ENCODE measurements at places on chromosomes 4 and X.

DNA sequence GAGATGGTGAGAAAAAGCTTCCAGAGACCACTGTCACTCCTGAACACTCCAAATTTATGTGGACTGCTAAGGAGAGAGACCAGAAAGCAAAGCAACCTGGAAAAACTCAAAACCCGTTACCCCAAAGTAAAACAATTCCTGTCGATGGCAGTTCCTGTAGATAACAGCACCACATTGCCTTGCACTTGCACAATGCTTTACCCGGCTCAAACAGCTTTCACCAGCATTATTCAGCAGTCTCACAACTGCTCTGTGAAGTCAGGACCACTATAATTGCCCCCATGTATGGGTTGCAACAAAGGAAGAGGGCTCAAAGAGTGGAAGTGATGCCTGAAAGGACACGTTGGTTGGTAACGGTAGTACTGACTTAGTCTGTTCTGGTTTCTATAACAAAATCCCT, 234.8 kb downstream of the BCOR start:
- no peak for DNase-seq

GRCh38 chrX:96389281-96390047, 295.2 kb upstream of the DIAPH2 start:
- no peak for DNase-seq

DNA sequence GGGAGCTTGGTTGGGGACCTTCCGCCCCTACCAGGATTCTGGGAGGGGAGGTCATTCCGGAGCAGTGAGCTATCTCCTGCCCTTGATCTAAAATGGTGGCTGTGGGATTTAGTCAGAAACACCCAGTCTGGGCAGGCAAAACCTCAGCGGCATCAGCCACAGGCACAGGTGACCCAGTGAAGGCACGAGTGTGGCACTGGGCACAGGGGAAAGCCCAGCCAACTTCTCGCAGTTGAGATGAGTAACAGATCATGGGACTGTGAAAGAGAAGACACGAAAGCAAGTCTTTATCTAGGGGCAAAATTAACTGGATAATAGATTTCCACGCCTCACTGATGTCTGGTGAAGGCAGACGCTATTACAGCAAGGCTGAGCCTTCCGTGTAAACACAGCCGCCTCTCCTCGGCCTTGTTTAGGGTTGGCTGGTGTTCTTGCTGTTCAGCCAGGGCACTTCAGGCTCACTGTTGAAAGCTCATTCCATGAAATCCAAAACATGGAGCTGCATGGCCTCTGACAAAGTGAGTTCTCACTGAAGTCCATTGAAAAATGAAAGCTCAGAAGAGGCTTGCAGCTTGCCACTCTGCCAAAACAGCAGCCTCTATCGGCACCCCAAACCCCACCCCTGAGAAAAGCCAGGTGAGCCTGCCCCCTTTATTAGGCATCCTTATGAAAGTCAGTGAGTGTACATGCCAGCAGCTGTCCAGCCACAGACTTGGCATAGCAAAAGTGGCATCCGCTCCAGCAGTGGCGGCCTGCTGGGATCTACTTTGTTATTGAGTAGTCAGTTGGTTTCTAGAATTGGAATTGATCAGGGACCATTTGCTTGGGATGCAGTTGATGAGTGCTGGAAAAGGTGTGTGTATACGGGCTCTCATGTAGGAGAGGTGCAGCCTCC, 102.3 kb upstream of the MTM1 start:
- no peak for DNase-seq

DNA sequence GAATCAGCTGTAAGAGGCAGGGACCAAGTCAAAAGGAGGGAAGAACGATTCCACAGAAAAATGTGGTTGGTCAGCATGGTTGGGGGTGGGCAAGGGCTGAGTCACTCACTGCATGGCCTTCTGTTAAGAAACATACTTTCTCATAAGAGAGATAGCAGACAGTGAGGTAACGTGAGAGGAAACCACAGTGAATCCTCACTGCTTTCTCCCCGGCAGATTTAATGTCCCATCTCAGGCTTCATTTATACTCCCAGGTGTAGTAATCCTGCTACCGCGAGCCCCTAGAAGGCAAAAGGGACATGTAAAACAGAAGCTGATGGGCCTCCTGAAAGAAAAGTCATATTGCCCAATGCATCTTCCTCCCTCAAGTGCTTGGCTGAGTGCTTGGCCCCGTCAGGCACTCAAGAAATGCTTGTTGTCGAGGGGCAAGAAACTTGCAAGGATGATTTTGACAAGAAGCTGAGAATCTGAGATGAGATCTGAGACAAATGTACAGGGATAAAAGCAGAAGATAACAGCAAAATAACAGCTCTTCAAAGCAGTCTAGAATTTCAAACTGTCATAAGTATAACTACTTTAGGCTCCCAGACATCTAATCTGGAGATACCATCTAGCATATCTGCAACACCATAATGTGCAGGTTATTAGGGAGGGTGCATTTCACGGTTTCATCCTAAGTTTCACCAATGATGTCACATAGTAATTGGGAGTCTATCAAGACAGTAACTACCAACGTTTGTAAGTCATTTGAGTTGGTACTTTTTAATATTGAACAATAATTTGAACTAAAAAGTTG, 40.2 kb downstream of the SH3KBP1 start:
- no peak for DNase-seq

DNA sequence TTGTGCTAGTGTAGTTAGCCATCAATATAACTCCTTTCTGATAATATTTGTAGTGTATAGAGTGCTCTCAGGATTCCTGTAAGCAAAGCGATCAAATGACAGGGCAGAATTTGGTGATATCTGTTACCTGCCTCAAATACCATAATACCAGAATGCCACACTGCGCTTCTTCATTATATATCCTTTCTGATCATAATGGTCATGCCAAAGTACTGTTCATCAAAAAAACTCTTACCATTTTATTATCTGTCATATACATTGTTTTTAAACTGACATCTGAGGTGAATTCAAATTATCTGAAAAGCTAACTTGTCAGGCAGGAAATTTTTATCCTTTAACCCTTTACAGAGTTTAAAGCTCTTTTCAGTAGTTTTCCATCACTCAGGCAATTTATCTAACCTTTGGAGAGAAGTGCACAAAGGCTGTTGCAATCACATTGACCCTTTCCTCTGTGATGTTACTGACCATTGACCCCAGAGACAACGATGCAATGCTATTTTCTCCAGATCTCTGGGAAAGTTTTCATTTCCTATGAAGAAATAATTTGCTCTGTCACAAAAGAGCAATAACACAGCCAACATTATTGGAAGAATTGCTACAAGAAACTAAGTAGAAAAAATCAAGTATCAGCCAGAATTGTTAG, 37.4 kb downstream of the UGT2B4 start:
- DNase-seq = no peak

DNA sequence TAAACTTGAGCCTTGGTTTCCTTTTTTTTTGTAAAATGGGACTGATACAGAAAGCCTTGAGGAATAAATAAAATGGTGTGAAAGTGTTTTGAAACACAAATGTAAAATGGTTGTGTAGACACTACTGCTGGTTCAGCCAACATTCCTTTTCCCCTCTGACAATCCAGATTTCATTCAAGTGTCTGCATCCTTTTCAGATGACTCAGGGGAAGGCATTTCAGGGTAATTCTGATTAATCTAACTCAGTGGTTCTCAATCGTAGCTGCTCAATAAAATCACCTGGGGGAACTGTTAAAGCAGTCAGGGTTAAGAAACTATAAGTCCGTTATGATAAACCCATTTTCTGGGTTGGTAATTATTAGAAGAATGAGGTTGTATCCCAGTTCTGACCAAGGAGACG, 4.6 kb downstream of the ARHGAP10 start:
- no peak for DNase-seq

DNA sequence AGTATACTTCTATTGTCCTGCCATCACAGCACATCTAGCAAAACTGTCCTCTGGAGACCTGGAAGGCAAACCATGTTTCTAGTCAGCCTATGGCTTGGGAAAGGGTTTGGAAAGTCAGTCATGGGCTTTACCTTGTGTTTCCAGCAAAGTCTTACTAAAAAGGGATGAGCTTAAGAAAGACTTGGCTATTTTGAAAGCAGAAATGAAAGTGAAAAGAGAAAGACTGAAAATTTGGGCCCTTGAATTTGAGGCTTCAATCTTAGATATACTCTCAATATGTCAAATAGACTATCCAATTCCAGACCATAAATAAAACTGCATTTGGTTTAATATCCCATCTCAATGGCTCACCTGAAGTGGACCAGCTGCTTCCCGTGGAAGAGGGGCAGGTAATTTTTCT, 127.9 kb downstream of the ZNF330 start:
- no peak for DNase-seq

GRCh38 chrX:148905400-148905799, 405.0 kb downstream of the AFF2 start:
- DNase-seq = no peak

DNA sequence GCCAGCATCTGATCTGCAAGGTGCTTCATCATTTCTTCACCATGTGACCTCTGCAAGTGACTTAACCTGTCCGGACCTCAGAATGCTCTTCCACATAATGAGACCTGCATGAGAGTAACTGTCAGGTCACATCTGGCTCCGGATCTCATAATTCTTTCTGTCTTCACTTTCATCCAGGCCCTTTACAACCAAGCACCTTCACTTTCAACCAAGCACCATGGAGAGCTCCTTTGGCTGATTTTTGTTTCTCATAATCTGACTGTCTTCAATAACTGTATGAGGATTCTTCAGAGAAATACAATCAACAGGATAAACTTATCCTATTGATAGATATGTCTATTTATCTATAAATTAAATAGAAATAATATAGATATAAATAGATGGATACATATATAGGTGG, 148.1 kb downstream of the VCX3A start:
- no peak for DNase-seq

DNA sequence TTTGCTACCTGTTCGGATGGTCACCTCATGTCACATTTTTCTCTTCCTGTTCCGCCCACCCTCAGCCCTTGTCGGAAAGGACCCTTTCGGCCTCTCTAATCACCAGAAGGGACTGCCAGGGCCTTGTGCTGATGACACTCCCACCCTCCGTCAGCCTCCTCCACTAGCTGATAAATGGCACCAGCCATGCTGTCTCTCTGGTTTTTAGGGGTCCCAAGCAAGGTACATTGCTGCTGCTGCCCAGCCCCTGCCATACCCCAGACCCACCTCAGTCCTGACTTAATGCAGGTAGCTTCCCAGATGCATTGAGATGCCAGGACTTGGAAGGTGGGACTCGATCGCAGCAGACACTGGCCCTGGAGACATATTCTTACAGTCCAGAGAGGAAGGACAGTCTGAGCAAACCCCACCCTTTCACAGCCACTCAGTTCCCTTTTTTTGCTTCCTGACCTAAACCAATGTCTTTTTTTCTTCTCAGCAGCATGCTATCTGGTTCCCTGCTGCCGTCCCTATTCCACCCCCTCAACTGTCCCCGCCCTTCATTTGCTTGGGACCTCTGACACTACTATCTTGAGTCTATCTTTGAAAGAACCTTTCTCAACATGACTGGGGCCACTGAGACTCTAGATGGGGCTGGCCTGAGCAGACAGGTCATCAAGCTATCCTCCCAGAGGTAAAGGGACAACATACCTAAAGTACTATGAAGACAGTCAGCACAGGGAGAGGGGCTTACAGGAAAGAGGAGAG, at the start of gene BTK:
Gene BTK (minus strand): TSS at position 397 of the 747 bp plus-strand sequence. CDS start 10,907 bp downstream, outside the sequence.
- DNase-seq = peak; percentile 69

DNA sequence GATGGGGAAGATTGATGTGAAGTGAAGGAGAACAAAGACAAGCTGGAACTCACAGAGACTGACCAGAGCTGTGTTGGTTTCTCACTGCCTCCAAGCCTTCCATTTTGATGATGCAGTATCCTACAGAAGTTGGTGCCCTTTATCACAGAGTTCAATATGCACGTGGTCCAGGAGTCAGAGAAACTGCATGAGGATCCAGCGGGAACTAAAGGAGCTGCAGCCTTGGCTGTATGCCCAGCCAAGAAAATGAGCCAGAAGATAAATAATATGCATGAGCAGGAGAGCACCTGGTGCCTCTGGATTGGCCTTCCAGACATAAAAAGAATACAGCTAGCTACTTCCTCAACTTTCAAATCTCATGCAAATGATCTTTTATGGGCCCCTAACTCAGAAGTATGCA, 44.3 kb upstream of the DCLK2 start:
- no peak for DNase-seq

DNA sequence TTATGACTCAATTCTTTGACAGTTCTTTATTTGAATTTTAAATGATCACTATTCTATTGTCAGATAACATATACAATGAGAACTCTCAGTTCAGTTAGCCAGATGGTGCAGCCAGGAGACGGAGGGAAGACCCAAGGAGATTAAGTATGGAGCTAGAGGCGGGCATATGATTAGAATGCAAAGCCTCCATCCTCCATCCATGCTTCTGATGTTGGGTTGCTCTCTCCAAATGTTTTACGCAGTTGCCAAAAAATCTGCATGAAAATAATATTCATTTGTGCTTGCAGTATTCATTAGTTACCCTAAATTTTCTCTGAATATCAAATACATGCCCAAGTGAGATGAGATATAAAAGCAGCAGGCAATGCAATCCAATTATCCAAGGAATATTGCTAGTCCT, 874.8 kb downstream of the C4orf33 start:
- no peak for DNase-seq

- peak; percentile 19 for DNase-seq
Observed at GRCh38 chr4:40736910-40737309, 12.8 kb upstream of the NSUN7 start.

DNA sequence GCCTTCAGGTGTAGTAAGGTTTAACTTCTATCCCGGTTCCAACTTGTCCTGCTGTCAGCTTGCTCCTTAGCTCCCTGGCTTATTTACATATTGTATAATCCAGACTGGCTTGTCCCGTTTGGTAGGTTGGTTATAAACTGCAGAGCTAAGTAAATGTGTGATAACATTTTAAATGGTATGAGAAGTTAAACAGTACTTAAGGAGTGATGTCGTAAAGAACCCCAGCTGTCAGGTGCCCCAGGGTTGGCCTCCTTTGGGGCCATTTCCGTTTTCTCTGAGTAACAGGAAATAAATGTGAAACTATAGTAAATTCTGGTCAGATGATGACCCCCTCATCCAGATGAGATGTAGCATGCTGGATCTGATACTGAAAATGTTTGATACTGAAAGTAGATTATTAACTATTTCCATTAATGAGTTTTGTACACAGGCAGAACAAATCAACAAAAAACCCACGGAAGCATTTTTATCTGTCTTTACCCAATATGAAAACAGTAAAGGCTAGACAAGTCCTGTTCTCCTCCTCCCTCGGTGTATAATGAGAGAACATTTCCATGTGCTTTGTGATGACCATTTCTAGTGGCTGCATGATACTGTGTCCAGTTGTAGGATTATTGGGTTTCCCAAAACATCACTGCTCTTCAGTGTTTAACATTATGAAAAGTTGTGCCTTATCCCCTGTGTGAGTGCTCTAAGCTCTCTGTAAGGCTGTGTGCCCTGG, 22.4 kb downstream of the GAB1 start:
- peak; percentile 46 for DNase-seq

DNA sequence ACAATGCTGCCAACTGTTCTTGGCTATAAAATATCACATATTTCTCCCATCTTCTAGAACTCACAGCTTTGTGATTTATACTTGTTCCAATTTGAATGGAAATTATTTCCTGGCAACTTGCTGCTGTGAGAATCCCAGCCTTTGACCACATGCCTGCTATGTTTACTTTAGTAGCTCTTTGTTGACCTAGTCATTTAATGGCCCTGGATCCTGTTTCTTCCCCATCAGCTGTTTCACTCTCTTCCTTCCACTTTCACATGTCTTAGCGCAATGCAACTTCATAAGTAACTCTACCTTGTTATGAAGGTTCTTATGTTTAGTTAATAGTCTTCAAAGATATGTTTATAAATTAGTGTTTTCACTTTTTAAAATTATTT, 1973.6 kb upstream of the AGA start:
- no peak for DNase-seq

- DNase-seq = no peak
Observed at GRCh38 chrX:74272230-74272629, 31.8 kb upstream of the ZCCHC13 start.

GRCh38 chr4:129113919-129114318, 18.0 kb downstream of the C4orf33 start:
- no peak for DNase-seq

GRCh38 chrX:108664701-108665100, 71.7 kb downstream of the IRS4 start:
- DNase-seq = no peak

Data from germinal center (tissue), 1 donor.